ENCODE measurements at places on chromosomes 11 and 22.

- no peak for DNase-seq
Observed at GRCh38 chr22:23124611-23125511, 16.9 kb downstream of the RSPH14 start.

- no peak for DNase-seq
Observed at GRCh38 chr11:70192666-70193410, 10.3 kb upstream of the FADD start.

DNA sequence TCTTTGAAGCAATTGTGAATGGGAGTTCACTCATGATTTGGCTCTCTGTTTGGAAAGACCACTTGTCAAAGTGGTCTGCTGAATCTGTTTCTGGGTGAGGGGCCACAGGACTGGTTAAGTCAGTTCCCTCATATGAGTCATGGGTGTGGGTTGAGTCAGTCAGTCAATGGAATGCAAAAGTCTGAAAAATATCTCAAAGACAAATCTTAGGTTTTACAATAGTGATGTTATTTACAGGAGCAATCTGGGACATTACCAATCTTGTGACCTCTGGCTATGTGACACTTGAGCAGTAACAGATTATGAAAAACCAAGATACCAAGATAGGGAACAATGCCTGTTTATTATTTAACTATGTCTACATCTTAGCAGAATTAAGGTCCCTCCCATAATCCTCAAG is 311.6 kb downstream of the AASDHPPT start:
- no peak for DNase-seq

DNA sequence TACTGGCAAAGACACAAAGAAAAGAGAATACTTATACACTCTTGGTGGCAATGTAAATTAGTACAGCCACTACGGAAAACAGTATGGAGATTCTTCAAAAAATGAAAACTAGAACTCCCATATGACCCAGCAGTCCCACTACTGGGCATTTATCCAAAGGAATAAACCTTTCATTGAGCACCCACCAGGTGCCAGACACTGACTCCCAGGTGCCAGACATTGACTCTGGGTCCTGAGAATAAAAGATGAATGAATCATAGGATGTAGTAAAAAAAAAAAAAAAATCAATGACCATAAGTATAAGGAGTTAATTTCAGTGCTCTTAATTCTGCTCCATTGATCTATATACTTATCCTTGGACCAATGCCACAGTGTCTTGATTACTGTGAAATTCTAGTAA is 28.2 kb downstream of the HEPHL1 start:
- DNase-seq, result no peak

GRCh38 chr22:40482391-40482790 is 112.0 kb downstream of the SGSM3 start:
- DNase-seq, result no peak

DNA sequence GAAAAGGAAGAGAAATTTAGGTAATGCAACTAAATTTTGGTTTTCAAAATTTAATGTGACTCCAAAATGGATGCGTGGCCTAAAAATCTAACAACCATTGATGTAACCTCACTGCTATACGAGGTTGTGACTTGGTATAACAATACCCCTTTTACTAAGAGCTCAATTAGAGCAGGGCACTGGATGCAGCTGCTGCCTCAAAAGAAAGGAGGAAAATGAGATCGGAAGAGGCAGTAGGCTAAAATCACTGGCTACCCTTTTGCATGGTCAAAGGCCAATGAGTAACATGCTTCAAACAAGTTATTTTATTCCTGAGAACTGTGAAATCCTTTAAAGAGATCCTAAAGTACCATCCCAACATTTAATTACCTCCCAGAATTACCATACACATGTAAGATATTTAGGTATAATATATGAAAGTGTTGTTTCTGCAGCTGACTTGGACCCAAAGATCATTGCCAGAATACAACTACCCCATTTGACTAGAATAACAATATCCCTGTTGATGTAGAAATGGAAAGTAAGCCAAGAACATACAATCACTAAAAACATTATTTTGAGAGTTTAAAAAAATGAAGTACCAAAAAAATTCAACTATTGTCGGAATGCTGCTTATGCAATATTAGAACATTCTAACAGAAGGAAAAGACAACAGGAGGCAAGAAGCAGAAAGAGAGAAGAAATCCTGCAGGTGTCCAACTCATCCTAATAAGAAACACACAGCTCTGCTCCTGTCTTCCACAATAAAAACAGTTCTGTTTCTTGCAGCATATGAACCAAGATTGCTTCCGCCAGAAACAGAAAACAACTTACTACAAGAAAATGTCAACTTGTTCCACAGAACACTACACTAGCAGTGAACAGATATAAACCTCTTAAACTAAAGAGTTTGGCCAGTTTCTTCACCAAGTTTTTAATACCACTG is 15.0 kb downstream of the SIK3 start:
- no peak for DNase-seq

GRCh38 chr11:73564903-73565302 is 33.0 kb downstream of the FAM168A start:
- DNase-seq, result no peak

GRCh38 chr11:123045101-123045500 is 16.8 kb downstream of the HSPA8 start:
- no peak for DNase-seq

All from stimulated activated CD4-positive, alpha-beta T cell treated with anti-CD3 and anti-CD28 coated beads, Interleukin-1b, Interleukin-23, amount 100 ng/mL, for 24 hours (primary cell).